ENCODE measurements at places on chromosomes 4 and X.

- DNase-seq: no peak
Measured at GRCh38 chr4:629915-630641, 4.7 kb downstream of the PDE6B start.

DNA sequence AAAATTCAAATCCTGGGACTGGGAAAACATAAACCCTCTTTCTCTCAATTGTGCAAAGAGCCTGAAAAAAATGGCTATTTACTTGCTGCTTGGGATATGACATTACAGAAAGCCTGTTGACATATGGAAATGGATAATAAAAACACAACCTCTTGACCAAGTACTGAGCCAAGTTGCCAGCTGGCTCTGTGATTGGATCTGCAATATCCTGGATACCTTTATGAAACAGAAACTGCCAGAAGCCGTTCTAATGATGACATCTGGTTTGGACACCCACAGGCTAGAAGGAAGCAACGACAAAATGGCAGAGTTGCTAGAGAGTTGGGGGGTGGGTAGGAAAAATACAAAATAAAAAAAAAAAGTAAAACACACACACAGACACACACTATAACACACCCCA, 481.4 kb downstream of the FAT4 start:
- DNase-seq: no peak

DNA sequence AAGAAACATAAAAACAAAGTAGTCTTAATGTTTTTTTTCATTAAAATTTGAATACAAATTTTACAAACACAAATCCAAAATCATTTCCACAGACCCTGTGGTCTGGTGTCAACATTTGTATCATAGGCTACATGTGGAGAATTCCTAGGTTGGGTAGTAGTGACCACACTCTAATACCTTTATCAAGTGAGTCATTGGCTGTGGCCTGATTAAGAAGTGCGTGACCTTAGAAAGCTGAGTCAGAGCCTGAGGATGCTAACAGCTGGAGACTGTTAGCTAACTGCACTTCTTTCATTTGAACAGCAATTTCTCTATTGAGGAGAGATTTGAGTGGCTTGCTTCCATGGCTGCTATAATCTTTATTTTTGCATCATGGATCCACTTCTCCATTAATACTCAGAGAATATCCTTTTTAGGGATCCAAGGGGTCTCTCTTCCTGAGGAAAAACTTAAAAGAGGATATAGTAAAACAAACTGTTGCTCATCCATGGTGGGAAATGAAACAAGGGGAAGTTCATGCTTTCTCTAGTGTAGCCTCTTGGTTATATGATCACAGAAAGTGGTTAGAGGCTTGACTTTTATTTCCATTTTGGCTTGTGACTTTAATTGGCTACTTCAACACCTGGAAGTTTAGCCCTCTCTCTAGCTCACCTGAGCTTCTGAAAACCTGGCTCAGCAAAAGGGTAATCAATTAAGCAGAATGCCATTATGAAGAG, 335.8 kb downstream of the PABPC4L start:
- peak; percentile 97 for DNase-seq

DNA sequence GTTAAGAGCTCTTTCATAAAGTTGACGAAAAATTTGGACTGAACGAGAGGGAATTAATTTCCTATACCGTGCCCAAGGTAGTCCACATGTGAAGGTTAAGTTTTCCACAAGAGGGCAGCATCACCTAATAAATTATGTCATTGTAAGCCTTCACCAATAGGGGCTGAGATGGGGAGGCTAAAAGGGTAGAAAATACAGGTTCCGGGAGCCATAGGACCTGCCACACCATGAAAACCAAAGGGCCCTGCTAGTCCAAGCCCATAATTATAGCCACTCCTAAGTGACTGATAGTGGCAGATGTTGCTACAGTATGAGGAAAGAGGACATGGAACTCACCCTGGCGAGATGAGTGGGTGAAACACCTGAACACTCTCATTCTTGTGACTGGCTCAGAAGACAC, 122.2 kb downstream of the SHROOM4 start:
- peak; percentile 37 for DNase-seq

- DNase-seq: no peak
Measured at GRCh38 chr4:170627418-170627817, 537.7 kb upstream of the AADAT start.

DNA sequence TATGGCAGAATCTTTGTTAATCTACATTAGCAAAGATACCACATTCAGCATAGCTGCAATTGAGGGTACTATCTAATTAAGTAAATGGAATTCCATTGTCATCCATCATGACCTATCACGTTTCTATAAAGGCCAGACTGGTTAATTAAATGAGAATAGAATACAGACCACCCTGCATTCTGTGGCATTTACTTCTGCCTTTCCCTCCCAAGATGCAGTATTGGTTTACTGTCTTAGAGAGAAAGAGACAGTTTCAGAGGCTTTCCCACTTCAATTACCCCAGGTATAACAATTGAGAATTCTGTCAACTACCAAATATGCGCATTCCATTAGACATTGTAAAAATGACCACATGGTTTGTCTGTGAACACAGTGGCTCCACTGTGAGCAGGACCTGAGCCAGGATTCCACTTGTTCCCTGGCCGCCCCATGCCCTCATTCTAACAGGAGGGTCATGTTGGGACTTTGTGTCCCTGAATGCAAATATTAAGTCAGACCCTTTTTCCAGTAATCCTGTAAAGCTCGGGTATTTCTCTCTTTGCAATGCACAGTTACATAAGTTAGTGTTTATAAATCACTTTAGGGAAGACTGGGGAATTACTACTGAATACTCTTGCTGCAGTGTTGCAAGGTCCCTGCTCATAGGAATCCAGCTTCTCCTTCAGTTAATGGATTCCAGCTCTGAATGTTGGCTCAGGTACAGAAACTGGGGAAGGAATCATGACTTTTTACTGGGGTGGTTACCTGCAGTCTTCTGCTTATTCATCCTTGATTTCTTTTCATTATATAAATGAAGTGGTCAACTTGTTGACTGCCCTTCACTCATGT, 261.0 kb downstream of the PDGFC start:
- DNase-seq: peak; percentile 8

GRCh38 chr4:24551492-24552289, 32.7 kb downstream of the DHX15 start:
- DNase-seq: no peak

GRCh38 chrX:107827030-107827831, 1.6 kb downstream of the MID2 start:
- peak; percentile 33 for DNase-seq

GRCh38 chr4:142984871-142985585, 138.9 kb upstream of the INPP4B start:
- DNase-seq: peak; percentile 15

DNA sequence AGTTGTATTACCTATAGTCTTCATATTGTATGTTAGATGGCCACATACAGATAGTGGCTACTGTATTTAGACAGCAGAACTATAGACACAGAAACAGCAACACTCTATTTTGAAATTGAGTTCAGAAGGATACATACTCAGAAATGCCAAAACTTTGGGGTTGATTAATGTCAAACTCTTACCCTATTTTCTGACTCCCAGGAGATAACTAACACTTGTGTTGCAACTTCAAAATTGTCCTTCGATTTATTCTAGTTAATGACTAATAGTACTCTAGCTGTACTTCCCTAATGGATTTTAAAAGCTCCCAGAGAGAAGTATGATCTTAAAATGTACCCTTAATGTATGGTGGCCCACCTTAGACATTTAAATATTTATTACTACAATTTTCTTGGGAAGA, 229.9 kb upstream of the UGT8 start:
- no peak for DNase-seq
